ENCODE measurements at places on chromosomes 5 and 9.

DNA sequence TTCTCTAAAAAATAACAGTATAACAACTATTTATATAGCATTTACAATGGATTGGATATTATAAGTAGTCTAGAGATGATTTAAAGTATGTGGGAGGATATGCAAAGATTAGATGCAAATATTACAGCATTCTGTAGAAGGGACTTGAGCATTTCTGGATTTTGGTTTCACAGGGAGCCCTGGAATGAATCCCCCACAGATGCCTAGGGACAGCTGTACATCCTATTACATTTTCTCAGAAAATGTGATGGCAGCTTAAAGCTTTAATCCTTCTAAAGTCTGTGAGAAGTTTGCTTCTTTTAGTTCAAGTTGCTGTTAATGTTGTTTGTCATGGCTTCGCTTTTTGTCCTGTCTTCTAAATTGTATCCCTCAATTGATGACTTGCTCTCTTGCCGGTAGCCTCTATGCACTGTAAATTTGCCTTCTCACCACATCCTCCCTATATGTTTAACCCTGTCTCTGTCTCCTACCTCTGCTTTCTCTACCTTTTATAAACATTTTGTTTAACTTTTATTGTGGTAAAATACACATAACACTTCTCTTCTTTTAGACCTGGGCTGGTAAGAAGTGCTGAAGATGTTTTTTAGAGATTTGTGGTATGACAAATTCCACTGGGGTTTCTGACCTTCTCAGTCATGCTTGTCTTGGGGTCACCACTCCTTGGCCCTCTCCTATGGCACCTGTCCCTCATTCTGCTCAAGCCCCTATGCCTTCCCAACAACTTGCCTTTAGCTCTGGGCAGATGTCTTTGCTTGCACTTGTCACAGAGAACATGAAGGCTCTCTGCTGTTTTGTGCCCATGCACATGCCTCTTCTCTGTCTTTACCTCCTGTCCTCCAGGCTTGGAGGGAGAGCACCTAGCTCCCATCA, 37.9 kb downstream of the LNPEP start:
- DNase-seq = no peak

DNA sequence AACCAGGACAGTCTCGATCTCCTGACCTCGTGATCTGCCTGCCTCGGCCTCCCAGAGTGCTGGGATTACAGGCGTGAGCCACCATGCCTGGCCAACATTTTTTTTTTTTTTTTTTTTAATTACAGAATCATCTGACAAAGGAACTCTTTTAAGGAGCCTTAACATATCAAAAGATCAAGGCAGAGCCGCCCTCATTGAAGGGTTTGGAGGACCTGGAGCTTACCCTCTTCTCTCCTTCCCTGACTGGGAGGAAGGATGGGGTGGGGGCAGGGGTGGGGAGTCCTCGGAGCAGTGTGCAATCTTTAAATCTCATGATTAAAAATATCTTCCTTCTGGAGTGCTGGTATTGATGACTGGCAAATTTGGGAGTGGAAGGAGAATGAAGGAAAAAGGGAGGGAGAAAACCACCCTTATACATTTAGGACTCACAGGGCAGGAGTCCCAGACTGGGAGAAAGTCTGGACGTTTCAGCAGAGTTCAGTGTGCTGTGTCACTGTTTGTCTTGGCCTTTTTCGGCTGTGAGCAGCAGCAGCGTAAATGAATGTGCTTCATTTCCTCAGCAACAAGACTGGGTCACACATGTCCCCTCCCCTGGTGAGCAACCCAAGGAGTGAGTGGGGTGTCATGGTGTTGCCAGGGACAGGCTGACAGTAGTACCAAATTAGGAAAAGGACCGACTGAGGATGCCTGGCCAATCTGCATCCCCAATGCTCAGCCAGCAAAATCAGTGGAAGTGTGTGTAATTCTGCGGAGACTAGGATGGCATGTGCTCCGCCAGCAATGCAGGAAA, 115.3 kb upstream of the BNC2 start:
- DNase-seq = no peak

DNA sequence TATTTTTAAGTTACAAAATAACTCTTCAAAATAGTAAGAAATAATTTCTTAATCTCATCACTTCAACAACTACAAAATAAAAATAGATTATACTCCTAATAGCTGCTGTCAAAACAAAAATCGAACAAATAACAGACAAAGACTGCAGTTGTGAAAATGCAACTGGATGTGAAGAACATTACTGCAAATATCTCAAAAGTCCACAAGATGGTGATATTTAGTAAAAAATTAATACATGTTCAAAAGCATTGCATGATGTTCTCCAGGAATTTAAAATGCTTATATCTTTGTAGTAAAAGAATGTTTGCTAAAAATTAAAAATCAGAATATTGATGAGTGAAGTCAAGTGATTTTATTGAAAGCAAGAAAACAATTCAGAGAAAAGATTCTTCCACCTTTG, 66.2 kb downstream of the MPDZ start:
- DNase-seq = no peak

DNA sequence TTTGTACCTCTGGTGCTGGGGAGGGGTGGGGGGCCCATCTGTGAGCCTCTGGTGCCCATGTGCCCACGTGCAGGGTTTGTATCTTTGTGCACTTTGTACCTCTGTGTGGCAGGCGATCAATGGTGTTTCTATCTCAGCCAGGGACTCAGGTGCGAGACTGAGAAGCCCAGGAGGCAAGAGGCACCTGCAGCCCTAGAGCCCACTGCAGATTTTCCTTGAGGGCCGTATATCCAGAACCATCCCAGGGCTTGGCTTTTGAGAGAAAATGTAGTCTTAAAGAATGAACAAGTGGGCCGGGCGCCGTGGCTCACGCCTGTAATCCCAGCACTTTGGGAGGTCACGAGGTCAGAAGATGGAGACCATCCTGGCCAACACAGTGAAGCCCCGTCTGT, 52.2 kb upstream of the KCNMB1 start:
- DNase-seq = no peak

- DNase-seq = no peak
These were observed 398.2 kb downstream of the SLCO4C1 start for GRCh38 chr5:101897914-101898313.

DNA sequence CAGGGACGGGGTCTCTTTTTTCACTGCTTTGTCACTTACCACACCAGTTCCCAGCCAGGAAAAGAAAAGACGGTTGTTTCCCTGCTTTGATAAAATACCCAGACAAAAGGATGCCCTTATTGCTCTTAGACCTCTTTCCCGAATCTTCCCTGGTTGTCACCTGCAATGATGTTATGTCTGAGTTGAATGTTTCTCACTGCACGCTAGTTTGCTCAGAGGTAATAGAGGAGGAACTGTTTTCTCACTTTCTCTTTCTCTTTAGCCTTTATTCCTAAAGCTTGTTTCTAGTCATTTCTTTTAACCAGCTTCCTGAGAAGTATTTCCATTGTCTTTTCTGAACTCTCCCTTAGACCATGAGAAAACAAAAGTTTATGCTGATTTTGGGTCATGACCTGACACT, 32.9 kb downstream of the ACER2 start:
- DNase-seq = no peak

- DNase-seq = no peak
These were observed 421.3 kb downstream of the CAAP1 start for GRCh38 chr9:26471261-26471660.

DNA sequence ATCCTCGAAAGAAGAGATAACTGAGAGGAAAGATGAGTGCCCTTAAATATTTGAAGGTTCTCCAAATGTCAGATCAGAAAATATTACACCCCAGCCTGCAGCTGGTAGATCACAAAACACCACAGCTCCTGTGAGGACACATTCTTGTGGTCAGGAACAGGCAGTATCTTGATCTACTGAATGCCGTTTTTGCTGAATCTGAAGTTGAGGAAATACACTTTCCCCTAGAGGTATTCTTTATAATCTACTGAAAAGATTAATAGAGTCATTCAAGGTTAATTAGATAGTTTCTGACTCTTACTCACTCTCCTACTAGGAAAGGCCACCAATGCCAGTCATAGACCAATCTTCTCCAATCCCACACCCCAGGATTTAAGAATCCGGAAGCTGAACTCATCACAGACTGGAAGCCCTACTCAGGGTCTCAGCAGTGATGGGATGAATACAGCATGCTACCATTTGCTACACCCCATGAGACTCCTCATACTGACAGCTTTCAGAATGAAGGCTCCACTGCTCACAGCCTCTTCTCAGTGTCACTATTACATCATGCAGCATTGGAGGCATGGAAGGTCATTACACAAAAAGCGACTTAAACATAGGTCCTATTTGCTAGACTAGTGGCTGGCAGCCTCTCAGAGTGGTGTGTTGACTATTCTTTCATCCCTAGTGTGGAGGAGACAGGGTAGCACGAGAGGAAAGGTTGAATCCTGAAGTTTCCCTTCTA, 143.9 kb upstream of the SLC1A3 start:
- DNase-seq = no peak

GRCh38 chr5:38069360-38069759, 189.0 kb upstream of the EGFLAM start:
- DNase-seq = no peak

GRCh38 chr9:22413884-22414283, 32.7 kb upstream of the DMRTA1 start:
- DNase-seq = no peak

GRCh38 chr9:131407717-131408195, 13.9 kb downstream of the PRRC2B start:
- DNase-seq = no peak

DNA sequence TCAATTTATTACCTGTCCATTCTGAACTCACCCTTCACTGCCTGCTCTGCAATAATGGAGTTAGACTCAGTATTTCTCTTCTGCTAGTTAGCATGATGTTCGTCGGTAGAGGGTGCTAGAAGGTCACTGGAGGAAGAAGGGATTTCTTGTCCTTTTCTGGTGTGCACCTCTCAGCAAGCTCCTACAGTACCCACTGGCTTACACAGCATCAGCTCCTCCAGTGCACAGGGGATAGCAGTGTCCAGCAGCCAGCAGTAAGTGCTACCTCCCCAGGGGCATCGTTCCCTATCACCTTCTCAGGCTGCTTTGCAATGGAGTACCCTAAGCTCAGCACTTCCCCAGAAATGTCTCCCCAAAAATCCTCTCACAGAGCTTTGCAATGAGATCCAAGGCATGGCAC, 45.9 kb upstream of the APC start:
- DNase-seq = no peak

- no peak for DNase-seq
These were observed 126.9 kb upstream of the ANKH start for GRCh38 chr5:14998491-14998890.

DNA sequence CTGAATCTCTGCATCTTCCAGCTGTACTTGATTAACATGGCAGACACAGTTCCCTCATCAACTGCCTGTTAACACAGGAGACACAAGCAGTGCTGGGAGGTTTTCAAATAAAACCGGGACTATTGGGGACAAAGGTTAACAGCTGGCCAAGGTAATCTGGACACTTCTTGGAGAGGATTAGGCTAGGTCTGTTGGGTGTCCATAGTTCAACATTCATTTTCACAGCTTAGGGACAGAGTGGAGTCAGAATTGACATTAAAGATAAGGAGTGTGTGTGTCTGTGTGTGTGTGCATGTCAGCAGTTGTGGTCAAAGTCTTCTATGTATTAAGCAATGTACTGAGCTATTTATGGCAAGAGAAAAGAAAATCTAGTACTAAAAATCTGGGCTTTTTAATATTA, 216.2 kb downstream of the MED10 start:
- no peak for DNase-seq

- DNase-seq = no peak
These were observed 312.5 kb downstream of the PSAT1 start for GRCh38 chr9:78609450-78609849.

DNA sequence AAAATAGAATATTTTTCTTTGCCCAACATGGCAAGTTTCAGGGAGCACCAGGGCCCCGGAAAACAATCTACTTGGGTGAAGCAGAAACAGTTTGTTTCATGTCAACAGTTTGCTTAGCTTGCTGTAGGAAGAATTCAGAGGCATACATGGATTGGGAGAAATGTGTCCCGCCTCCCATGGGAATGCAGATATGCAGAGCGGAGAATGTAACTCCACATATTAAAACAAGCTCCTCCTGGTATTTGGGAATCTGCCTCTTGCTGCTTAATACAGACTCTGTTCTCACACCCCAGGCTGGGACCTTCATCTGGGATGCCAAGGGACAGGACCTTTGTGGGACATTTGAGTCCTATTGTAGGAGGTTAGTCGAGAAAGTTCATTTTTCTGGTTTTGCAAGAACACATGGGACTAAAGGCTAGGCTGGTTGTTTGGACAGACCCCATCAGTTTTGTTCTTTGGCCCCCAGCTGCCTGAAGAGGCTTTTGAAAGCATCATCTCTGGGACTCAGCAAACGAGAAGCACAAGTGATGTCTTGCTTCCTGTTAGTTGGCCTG, 220.5 kb upstream of the ADRA1B start:
- DNase-seq = no peak

GRCh38 chr5:109947667-109948066, 257.9 kb downstream of the MAN2A1 start:
- DNase-seq = no peak

- no peak for DNase-seq
These were observed 173.5 kb downstream of the SLC12A2 start for GRCh38 chr5:128257076-128257475.

- DNase-seq = no peak
These were observed 13.6 kb upstream of the MTMR12 start for GRCh38 chr5:32326216-32326772.

- no peak for DNase-seq
These were observed 91.9 kb upstream of the PPP1R2B start for GRCh38 chr5:156758011-156758791.

GRCh38 chr5:3384531-3384930, 211.1 kb upstream of the IRX1 start:
- no peak for DNase-seq

- peak; percentile 40 for DNase-seq
These were observed 134.4 kb downstream of the ERCC6L2 start for GRCh38 chr9:96009690-96010472.

GRCh38 chr5:132674671-132675506, 1.1 kb downstream of the IL4 start:
- no peak for DNase-seq

DNA sequence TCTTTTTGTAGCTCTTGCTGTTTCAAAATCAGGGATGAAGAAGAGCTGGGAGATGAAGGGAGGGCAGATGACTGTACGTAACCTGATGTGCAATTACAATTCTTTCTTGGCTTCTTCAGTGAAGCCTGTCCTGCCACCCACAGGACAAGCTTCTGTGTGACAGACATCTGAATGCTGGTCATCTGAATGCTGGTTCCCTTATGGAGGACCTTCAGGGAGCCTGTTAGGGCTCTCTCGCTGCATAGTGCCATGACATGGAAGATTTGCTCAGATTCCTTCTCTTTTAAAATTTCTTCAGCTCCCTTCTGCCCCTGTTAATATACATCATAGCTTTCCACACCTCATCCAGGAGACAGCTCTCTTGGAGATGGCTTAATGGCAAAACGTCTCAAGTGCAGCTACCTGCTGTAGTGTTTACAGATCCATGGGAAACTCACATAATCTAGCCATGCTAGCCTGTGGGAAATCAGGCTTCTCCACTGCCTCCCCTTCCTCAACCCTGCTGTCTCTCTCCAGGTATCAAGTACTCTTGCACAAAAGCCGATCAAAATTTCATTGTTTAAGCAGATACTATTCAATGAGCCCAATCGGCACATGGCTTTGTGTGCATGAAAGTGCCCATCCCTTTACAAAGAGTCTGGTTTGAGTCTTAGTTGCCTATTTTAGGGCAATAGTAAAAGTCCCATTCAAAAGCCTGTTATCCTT, 134.6 kb downstream of the RAB3C start:
- DNase-seq = no peak

Data from stimulated activated CD8-positive, alpha-beta memory T cell treated with anti-CD3 and anti-CD28 coated beads, Interleukin-7, amount 100 ng/mL, for 1 hour (primary cell).